ENCODE measurements at places on chromosomes 6 and 20.

DNA sequence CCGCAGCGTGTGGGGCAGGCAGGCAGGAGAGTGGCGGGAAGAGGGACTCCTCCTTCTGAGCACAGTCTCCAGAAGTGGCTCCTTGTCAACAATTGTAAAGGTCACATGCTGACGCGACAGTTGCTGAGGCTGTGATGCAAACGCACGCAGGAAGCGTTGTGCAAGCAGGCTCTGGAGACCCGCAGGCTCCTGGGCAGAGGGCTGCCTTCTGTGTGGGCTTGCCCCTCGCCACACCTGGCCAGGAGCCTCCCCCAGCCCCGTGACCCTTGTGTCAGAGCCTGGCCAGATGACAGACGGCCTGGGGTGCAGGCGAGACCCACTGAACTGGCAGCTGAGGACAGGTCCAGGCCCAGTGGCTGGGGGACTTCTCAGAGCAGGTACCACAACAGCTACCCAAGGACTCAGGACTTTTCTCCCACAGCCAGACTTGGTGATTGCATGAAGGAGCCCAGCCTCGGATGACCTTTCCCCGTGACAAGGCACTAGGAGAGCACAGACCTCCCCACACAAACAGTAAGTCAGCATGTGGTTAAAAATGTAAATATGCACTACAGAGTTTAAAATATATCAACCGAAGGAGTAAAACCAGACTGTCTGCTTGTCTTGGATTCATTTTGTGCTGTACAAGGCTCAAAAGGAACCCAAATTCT is 222.1 kb upstream of the RREB1 start:
- DNase-seq: no peak

DNA sequence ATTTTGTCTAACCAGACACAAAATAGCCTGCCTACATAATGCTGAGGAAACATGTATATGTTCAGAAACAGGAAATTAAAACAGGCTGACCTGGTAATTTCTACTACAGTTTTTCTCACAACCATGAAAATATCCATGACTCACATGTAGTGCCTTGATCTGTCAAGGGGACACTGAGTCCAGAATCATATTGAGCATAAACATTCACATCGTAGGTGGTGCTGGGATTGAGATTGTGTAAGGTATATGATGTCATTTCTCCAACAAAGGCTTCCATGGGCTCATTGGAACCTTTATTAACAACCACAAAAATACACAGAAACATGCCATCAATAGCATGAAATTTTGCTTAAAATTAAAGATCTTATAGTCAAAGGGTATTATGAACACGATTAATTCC is 80.9 kb downstream of the COL12A1 start:
- DNase-seq: no peak

DNA sequence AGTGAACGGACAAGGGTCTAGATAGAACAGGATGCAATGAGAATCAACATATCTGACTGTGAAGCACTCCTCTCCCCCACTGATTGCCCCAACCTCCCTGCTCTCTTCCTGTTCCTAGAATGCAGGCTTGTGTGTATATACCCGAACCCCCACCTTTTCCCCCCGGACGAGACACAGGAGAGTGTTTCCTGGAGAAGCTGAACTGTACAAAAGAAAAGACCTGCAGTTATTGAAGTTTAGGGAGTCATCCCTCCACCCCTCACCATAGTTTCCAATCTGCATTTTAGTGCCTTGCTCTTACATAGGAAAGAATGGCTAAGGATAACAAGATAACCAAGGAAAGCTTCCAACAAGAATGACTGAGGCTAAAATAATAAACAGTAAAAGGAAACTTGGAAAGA is 55.5 kb upstream of the PDE10A start:
- no peak for DNase-seq

GRCh38 chr6:113185299-113185698 is 671.8 kb upstream of the MARCKS start:
- DNase-seq: no peak

- no peak for DNase-seq
Observed at GRCh38 chr20:61037498-61037897, 214.6 kb upstream of the CDH4 start.

DNA sequence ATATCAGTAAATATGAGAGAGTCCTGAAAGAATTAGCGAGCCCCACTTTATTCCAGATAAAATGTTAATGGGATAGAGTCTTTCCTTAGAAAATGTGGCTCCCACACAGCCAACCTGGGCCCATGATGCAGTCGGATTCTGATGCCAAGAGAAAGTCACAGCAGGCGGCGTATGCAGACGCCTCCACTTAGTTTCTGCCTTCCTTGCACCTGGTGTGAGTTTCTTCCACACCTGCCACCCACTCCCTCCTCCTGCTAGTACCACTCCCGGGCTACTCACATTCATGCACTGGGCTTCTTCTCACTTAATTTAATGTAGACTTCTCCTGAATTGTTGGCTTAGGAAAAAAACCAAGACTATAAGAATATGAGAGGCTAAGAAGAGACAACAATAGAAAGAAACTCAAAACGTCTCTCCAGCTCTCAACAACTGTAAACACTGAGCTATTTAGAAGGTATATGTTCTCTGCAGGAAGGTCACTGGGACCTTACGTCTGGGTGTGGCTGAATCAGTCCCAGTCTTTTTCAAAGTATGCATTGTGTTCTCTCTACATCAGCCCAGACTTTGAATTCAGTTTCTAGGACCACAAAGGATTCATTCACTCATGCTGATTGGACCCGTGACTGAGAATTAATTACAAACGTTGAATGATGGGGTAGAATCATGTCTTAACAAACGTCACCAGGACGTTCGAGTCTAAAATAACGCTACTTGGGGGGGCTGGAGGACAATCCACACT is 70.4 kb downstream of the GCNT2 start:
- DNase-seq: no peak
